Activated CD4-positive, CD25-positive, alpha-beta regulatory T cell treated with anti-CD3 and anti-CD28 coated beads, Interleukin-2, amount 50 U/mL, for 24 hours (primary cell): ENCODE measurements at places on chromosomes 5 and 9.
A peak's percentile ranks its signal among the peaks of the same experiment; 100 is the strongest.

DNA sequence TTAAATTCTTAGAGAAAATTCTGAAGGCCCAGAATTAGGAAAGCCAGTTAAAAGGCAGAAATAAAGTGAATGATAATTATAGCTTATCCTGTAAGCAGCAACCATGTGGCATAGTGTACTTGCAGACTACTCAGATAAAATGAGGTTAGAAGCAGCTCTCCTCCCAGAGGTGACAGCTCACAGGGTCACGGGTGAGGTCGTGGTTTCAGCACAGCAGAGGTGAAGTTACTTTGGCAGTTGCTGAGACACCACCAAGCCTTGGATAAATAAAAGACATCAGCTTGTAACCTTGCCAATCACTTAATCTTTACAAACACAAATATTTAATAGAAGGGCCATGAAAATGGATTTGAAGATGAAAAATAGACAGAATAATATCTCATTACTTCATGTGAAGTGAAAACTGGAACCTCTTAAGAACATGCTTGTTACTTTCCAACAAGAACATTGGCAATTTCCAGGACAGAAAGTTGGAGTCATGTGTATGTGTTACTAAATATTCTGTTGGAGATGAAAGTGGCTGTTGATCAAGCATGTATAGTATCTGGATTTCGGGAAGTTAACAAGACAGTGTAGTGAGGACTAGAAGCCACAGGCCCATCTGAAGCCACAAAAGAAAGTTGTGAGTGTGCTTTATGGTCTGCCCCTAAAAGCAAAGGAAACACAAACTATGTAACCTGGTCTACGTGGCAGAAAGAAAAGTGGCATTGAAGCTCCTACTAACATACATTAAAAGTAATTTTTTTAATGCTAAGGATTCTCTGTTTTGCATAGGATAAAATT lies 134.4 kb downstream of the ERCC6L2 start:
- ATAC-seq: peak; percentile 77

GRCh38 chr5:154999865-155000264 lies 13.7 kb upstream of the KIF4B start:
- ATAC-seq: no peak

GRCh38 chr5:167853421-167853820 lies 438.0 kb upstream of the WWC1 start:
- no peak for ATAC-seq

GRCh38 chr5:19626211-19626610 lies 361.8 kb downstream of the CDH18 start:
- ATAC-seq: no peak

- ATAC-seq: no peak
Observed at GRCh38 chr5:54616031-54616430, 98.5 kb downstream of the SNX18 start.

DNA sequence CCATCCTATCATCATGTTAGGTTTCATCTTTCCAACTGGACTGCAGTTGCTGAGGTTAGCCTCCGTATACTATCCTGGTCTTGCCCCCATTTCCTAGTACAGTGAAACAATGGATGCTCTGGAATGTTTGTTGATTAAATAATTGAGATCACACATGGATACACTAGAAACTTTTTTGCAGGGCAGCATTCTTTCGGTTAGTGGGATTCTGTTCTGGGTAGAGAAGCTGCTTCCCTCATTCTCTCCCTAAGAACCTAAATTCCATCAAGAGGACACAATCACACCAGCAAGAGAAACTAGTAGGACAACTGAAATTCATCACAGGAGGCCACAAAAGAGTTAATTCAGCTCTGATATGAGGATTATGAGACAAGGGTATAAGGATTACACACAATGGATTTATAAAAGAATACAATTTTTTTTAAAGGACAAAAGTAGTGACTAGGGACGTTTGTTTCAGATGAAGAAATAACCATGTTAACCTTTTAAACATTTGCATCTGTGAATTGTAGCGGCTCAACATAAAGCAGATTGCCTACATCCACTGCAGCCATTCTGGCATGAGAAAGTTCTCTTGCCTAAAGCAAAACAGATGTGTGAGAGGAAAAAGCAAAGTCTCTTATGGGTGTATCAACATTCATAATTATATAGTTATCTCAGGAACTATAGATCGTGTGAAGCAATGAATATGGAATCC lies 162.7 kb upstream of the LHFPL2 start:
- ATAC-seq: no peak

DNA sequence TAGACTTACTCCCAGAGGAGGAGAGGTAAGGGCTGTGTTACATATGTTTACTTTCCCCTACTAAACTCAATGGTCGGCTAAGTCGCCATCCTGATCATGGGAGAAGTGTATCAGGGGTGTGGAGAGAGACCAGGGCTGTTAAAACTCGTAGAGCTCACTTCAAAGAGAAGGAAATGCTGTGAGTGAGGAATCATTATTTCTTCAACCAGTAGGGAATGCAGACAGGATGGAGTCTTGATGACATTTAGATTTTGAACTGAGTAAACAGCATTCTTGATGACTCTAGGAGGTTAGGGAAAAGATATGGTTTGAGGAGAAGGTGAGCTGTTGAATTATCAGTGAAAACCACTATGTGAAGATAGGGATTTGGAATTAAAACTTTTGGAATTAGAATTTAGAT lies 17.3 kb downstream of the RECK start:
- no peak for ATAC-seq

DNA sequence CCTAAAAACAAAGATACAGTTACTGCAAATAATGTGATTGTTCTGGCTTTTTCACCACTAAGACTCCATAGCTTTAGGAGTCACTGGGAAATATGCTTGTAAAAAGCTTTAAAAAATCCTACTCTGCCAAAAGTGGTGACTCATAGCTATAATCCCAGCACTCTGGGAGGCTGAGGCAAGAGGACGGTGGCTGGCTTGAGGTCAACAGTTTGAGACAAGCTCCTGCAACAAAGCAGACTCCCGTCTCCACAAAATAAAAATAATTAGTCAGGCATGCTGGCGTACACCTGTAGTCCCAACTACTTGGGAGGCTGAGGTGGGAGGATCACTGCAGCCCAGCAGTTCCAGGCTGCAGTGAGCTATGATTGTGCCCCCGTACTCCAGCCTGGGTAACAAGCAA lies 406.4 kb downstream of the HTR1A start:
- no peak for ATAC-seq

DNA sequence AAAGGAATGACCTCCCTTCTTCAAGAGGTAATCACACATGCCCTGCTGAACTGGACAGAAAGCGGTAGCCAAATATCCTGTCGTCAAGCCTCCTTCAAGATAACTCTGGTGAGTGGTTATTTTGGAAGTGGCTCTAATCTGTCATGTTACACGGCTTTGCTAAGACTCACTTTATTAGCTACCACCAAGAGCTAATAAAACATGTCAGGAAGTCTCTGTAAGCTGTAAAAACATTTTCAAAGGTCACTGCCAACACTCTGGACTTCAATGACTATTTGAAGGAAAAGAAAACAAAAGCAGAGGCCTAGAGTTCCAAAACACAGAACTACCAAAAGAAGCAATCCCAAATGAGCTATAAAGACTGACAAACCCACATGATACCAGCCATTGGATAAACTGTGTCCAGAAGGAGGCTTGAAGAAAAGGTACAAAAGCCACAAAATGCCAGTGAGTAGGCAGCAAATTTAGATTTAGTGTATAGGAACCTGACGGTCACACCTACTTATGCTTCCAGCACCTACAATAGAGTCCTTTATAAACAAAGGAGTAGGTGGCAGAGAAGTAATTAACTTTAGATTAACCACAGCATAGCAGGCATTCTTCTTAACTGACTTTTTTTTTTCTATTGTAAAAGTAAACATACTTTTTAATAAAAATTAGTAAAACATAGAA lies 97.3 kb upstream of the EQTN start:
- ATAC-seq: no peak

DNA sequence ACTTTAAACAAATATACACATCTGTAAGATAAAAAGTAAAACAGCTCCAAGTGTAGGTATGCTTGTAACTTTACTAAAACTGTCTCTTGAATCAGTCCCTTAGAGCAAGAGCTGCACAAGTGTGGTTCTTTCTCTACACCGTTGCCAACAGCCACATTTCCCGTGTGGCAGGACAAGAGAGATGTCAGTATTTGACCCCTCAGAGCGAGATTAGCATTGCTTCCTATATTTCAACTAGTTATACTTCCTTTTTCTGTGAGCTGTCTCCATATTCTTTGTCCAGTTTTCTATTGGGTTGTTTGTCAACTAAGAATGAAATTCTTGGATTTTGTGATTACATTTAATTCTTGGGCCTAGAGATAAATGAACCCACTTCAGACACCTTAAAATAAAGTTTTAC lies 8.0 kb downstream of the PLIN2 start:
- no peak for ATAC-seq

GRCh38 chr5:178182158-178182876 lies 4.9 kb downstream of the GMCL2 start:
- ATAC-seq: no peak
